ENCODE measurements at places on chromosomes 16 and 17. TPM values are rescaled to one million over a fixed set of nuclear protein-coding genes. Genes with fewer than 3 reads are reported as not detected.

TP53TG3B gene
- total RNA-seq: not detected

SLC2A4 gene
- 170 TPM for total RNA-seq

OR1A1 gene
- total RNA-seq: not detected

SF3B3 gene
- 146 TPM for total RNA-seq

MMP2 gene
- total RNA-seq: 88.7 TPM

CDYL2 gene
- 2.9 TPM for total RNA-seq

NHLRC4 gene
- total RNA-seq: 0.52 TPM

PKD1 gene
- total RNA-seq: 92.9 TPM

RGS11 gene
- 14.8 TPM for total RNA-seq

CEP20 gene
- total RNA-seq: 30.6 TPM

CRHR1 gene
- not detected for total RNA-seq

LPO gene
- total RNA-seq: not detected

CLEC18C gene
- total RNA-seq: not detected

TBC1D3 gene
- not detected for total RNA-seq

OMG gene
- total RNA-seq: 0.32 TPM

EFNB3 gene
- 0.25 TPM for total RNA-seq

MYH1 gene
- 0.10 TPM for total RNA-seq

HBM gene
- not detected for total RNA-seq

CTF1 gene
- total RNA-seq: 7.5 TPM

COPZ2 gene
- total RNA-seq: 58.2 TPM

Data from left ventricle myocardium superior (tissue), 1 donor.